ENCODE measurements at places on chromosomes 12 and 14.

- DNase-seq: no peak
Measured at GRCh38 chr14:68392393-68393141, 400.3 kb downstream of the ZFP36L1 start.

GRCh38 chr14:57485635-57486034, 8.0 kb downstream of the CCDC198 start:
- no peak for DNase-seq

GRCh38 chr12:70695361-70696023, 58.3 kb upstream of the PTPRB start:
- no peak for DNase-seq

DNA sequence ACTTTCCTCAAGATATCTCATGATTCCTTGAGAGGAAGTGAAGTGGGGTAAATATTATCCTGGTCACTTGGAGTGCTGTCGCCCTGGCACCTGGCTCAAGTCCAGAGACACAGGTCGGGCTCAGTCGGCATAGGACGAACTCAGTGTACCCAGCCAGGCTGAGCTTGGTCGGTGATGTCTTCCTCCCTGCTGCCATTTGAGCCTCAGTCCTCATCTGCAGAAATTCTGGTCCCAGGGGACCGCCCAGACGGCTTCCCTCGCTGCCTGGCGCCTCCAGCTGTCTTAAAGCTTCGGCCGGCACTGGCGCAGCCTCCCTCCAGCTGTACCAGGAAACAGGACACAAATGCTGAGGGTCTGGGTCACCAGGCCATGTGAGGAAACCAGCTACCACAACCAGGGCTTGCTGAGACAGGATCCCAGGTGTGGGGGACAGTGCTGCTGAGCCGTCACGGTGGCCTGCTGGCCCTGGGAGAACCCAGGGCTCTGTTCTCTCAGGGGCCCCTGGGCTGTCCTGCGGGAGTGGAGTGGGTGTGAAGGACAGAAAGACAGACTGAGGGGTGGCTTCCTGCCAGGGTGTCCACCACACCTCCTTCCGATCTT, 5.0 kb upstream of the KLC1 start:
- DNase-seq: no peak

GRCh38 chr12:24360461-24360860, 411.0 kb upstream of the SOX5 start:
- DNase-seq: no peak

DNA sequence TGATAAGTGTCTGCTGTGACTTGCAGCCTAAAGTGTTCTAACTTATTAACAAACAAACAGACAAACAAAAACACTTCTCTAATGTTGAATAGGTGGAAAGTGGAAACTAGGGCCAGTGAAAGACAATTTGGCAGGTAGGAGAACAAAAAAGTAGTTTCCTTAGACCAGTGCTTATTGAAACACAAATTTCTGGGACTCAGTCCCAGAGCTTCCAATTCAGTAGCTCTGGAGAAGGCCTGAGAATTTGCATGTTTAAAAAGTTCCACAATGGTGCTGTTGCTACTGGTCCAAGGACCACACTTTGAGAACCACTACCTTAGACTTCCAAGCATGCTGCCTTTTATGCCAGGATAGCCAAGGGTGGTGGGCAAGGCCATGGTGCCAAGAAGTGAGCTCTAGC, 67.8 kb downstream of the AKAP6 start:
- no peak for DNase-seq

DNA sequence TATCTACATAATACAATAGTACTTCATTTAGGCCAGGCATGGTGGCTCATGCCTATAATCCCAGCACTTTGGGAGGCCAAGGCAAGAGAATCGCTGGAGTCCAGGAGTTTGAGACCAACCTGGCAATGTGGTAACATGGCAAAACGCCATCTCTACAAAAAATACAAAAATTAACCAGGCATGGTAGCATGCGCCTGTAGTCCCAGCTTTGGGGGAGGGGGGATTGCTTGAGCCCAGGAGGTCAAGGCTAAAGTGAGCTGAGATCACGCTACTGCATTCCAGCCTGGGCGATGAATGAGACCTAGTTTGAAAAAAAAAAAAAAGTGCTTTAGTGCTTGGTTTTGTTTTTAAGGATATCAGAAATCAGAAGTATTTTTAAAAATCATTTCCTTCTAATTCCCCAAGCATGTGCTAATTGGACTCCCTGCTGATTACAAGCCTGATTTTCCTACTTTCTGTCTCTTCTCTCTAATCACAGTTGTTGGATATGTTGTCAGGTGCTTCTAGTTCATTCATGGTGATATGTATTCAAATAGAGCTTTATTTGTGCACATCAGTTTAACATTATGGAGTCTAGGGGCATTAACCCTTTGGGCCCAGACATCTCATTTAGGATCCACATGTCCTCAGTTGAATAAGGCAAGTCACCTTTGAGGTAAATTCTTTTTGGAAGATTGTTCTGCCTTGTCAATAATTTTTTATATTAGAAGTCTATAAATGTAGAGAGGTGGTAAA, 7.0 kb upstream of the KRAS start:
- DNase-seq: no peak

DNA sequence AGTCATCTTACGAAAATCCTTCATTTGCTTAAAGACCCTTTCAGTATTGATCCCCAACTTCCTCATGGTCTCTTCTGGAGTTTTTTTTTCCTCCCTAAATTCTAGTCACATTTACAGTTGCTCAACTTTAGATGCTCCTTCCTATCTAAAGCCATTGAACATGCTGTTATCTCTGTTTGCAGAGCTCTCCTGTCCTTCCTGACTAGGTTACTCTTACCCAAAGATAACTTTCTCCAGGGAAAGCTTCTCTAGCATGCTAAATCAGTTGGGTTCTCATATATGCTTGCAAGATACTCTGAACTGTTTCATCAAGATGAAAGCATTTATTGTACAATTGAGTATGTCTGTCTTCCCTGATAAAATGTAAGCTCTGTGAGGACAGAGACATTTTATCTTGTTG, 1.8 kb upstream of the RAB21 start:
- no peak for DNase-seq

- no peak for DNase-seq
Measured at GRCh38 chr14:73003681-73004080, 23.2 kb downstream of the ZFYVE1 start.

DNA sequence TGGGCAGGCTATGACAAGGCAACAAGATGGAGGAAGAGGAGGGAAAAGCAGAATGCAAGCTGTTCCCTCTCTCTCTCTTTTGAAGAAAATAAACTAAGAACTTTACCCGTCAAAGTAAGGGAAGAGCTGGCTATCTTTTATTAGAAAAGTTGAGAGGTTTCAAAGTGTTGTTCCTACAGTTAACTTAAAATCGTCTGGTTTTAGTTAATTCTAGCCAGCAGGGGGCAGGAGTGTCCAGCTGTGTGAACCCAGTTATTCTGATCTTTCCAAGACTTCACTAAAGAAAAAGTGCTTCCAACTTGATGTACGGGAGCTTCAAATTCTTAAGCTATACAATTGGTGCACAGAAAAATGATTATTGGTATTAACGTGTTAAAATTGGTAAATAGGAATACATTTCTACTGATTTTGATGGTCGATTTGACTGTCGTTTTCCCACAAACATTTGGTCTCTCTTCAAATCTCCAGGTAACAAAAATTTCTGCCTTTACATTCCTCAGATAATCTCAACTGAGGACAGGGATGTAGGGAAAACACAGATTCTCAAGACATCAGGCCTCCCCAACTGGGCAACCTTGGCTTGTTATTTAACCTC, 28.4 kb upstream of the MON2 start:
- DNase-seq: peak; percentile 32

DNA sequence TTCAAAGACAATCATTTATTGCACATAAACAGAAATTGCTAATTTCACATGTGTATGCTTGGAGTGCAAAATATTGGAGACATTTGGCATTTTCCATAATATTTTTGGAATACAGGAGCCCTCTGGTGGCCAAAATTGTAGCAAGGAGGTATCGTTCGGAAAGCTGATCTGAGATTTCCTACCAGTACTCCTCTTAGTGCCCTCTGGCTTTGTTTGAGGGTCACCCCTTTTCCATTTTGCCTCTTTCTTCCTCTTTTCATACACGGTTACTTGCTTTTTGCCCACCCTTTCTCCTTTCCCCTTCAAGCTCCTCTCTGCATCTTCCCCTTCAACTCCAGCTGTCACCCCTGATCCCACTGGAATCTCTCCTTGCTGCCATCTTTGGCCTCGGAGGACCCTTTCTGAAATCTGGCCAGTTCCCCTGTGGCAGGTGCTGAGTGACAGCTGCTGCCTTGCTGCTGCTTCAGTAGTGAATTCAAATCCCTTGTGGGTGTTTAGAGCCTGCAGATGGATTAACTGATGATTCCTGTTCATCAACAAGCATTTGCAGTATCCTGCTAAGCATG, 164.6 kb upstream of the PARP11 start:
- no peak for DNase-seq

DNA sequence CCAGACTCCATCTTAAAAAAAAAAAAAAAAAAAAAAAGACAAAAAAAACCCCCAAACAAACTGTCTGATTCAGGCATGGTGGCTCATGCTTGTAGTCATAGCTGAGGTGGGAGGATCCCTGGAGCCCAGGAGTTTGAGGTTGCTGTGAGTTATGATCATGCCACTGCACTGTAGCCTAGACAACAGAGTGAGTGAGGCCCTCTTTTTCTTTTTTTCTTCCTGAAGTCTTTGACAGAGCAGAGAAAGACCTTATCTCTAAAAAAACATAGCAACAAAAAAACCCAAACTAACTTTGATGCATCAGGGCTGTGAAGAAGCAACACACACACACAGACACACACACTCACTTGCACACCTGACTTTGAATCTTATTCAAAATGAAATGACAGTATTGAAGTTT, 7.7 kb upstream of the AMN1 start:
- DNase-seq: no peak

- DNase-seq: no peak
Measured at GRCh38 chr14:103122585-103122946, 695 bp upstream of the TNFAIP2 start.

- DNase-seq: no peak
Measured at GRCh38 chr14:42407153-42407552, 800.5 kb downstream of the LRFN5 start.

- no peak for DNase-seq
Measured at GRCh38 chr12:124702736-124703135, 135.3 kb upstream of the NCOR2 start.

- no peak for DNase-seq
Measured at GRCh38 chr12:124635316-124635715, 67.9 kb upstream of the NCOR2 start.

DNA sequence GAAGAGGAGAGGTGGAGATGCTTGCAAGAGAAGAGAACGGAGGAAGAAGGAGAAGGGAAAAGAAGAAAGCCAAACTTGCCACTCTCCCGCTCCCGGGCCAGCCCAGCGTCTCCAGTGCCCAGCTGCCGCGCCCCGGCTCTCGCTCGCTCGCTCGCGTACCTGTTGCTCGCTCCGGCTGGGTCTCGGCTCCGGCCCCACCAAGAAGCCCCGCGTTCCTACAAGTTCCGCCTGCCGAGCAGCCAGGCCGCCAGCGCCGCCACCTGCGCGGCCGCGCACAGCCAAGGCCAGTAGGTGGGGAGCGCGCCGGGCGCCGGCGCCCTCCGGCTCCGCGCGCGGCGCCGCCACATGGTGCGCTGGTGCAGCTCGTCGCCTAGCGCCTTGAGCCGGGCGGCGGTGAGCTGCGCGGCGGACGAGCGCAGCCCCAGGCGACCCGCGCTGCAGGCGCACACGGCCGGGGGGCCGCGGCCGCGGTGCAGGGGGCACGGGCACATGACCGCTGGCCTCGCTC, 370 bp downstream of the HRK start:
- no peak for DNase-seq

- no peak for DNase-seq
Measured at GRCh38 chr12:47126246-47126645, 46.5 kb upstream of the AMIGO2 start.

GRCh38 chr12:115185506-115185905, 501.5 kb upstream of the TBX3 start:
- no peak for DNase-seq

- no peak for DNase-seq
Measured at GRCh38 chr12:69906411-69907216, 81.6 kb downstream of the MYRFL start.

- no peak for DNase-seq
Measured at GRCh38 chr12:49089821-49090773, 4.5 kb downstream of the DHH start.

DNA sequence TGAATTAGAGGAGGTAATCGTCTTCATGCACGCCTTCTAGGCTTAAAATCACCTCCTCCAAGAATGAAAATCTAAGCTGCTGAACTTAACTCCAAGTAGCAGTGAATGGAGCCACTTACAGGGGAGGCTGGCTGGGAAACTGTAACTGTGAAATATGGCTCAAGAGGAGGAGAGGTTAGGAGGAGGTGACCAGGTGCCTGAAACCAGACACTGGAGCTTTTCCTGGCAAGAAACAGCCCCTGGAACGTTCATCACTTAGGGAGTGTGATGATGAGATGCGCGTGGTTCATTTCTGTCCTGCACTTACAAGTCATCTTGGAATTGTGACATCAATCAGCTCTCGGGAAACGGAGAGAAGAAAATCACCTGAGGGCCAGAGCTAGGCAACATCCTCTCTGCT, 62.3 kb upstream of the TMEM132C start:
- DNase-seq: no peak

DNA sequence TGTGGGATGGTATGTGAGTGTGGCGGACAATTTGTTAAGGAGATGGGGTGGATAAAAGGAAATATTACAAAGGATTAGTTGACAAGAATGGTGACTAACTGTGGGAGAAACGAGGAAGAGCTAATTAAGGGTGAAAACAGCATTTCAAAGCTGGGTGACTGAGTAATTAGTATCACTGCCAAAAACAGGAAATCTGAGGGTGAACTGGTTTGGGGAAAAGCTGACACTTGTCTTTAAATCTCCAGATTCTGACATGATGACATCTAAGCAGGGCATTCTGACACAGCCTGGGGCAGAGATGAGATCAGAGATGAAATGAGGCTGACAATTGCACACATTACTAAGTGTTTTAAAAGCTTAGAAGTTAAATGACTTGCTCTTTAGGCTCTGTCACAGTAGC, 42.4 kb upstream of the CCDC175 start:
- no peak for DNase-seq

DNA sequence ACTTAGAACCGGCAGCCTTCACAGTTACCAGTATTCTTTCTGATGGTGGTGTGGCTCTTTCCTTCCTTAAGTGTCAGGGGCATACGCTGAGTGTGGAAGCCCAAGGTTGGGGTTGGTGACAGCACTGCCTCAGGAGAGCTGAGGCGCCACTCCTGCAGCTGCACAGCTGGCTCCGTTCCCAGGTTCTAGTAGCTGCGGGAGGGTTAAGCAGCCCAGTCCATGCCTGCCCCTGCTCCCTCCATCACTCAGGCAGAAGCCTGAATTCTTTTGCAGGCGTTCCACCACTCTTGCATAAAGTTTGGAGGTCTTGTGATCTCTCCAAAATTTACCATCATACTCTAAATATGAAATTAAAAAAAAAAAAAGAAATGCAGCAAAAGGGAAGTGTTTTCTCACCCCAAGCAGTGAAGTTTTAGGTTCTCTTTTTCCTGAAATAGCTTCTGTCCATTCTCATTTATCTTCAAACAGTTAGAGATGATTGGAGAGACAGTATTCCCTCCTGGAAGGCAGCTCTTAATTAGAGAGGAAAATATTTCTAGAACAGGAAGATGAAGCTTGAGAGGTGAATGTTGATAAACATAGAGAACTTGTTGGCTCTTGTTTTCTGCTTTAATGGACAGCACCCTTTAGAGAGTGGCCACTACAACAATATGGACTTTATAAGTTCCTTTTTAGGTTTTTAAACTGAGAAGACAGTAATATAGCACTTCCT, 136.1 kb downstream of the FGD4 start:
- no peak for DNase-seq

All from activated CD8-positive, alpha-beta memory T cell treated with anti-CD3 and anti-CD28 coated beads for 1 hour (primary cell).